PC-3 (cell line): ENCODE measurements at places on chromosomes 1 and 21. TPM values are rescaled to one million over a fixed set of nuclear protein-coding genes. Genes with fewer than 3 reads are reported as not detected.

Gene RPTN
- not detected in 2 replicates for total RNA-seq

Gene FAM72D
- total RNA-seq: 7.8 and 10.7 TPM in 2 replicates

Gene FAM20B
- total RNA-seq: 20.1 and 21.1 TPM in 2 replicates

Gene OLIG1
- 2.3 TPM in 1 of 2 replicates, not detected in the other for total RNA-seq

Gene S100A7A
- not detected in 2 replicates for total RNA-seq

Gene TPTE
- total RNA-seq: not detected in 2 replicates

Gene SELE
- total RNA-seq: 0.17 TPM in 1 of 2 replicates, not detected in the other

Gene BTBD19
- total RNA-seq: 0.58 and 4.3 TPM in 2 replicates

Gene HPDL
- total RNA-seq: not detected in 2 replicates

Gene LIPI
- total RNA-seq: not detected in 2 replicates

Gene OR1C1
- not detected in 2 replicates for total RNA-seq

Gene TFF3
- 2.8 and 9.1 TPM in 2 replicates for total RNA-seq

Gene SLC2A5
- total RNA-seq: not detected in 2 replicates

Gene TNFSF18
- total RNA-seq: 0.69 TPM in 1 of 2 replicates, not detected in the other

Gene NCF2
- total RNA-seq: 26.1 and 31.3 TPM in 2 replicates

Gene CFHR1
- not detected in 2 replicates for total RNA-seq

Gene LRRC38
- 2.6 and 4.8 TPM in 2 replicates for total RNA-seq

Gene GPR161
- total RNA-seq: 10.3 and 11.8 TPM in 2 replicates

Gene IARS2
- 152 and 162 TPM in 2 replicates for total RNA-seq

Gene FCRL4
- total RNA-seq: not detected in 2 replicates

Gene CRYAA
- total RNA-seq: not detected in 2 replicates

Gene CGN
- total RNA-seq: 13.3 and 20.1 TPM in 2 replicates

Gene PCP4
- not detected in 2 replicates for total RNA-seq

Gene DIRAS3
- not detected in 2 replicates for total RNA-seq

Gene ASH1L
- 27.6 and 38.9 TPM in 2 replicates for total RNA-seq

Gene TRIM62
- total RNA-seq: 3.9 and 9.7 TPM in 2 replicates

Gene SLC9C2
- not detected in 2 replicates for total RNA-seq

Gene TTLL7
- 3.8 and 6.8 TPM in 2 replicates for total RNA-seq

Gene INKA2
- 0.11 TPM in 1 of 2 replicates, not detected in the other for total RNA-seq

Gene PGLYRP4
- not detected in 2 replicates for total RNA-seq

Gene TIE1
- total RNA-seq: 1.5 and 1.8 TPM in 2 replicates

Gene MTX1
- total RNA-seq: 141 and 152 TPM in 2 replicates

Gene GPR3
- total RNA-seq: 4.7 TPM in 2 replicates

Gene MMEL1
- total RNA-seq: 1.8 TPM in 1 of 2 replicates, not detected in the other

Gene SYT14
- 3.5 and 5.2 TPM in 2 replicates for total RNA-seq

Gene DLGAP3
- total RNA-seq: not detected in 2 replicates

Gene SH2D1B
- total RNA-seq: 0.04 TPM in 1 of 2 replicates, not detected in the other

Gene PAPPA2
- not detected in 2 replicates for total RNA-seq

Gene AKR7A3
- total RNA-seq: 0.40 and 1.2 TPM in 2 replicates

Gene DYNLT4
- total RNA-seq: 2.0 and 3.4 TPM in 2 replicates

Gene KCNK2
- total RNA-seq: not detected in 2 replicates

Gene SLFNL1
- total RNA-seq: 0.12 and 0.22 TPM in 2 replicates

Gene EXO1
- 41.3 and 53.6 TPM in 2 replicates for total RNA-seq

Gene KIF14
- 23.6 and 23.7 TPM in 2 replicates for total RNA-seq
